ENCODE measurements at places on chromosomes 4 and X. TPM values are rescaled to one million over a fixed set of nuclear protein-coding genes. Genes with fewer than 3 reads are reported as not detected.
A peak's percentile ranks its signal among the peaks of the same experiment; 100 is the strongest.

PCYT1B gene
- total RNA-seq, result not detected

CT45A10 gene
- total RNA-seq, result not detected

DCAF4L1 gene
- 0.23 TPM for total RNA-seq

DNA sequence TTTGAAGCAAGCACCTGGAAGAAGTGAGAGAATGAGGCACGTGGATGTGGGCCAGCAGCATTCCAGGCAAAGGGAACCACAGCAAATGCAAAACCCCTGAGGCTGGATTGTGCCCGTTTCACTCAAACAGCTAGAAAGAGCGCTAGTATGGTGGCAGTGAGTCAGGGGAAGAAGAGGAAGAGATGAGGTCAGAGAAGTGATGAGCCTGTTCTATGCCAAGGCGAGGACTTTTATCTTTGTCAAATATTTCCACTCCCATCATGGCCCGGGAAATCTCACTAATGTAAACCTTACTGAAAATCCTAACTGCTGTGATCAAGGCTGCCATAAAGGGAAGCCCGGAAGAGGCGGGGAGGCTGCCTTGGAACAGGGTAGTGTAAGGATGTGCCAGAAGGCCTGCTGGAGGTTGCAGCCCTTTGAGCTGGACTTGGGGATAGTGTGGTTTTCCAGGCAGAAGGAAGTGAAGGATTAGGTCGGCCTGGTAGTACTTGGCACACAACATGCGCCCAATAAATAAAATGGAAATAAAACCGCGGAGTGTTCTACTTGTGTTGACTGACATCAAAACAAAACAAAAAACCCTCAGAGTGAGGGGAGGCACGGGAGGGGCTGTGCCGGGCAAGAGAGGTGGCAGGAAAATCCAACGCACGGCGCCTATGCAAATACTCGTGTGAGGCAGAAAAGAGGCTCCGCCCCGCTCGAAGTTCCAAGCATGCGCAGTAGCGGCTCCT lies 1.2 kb upstream of the CDK16 start:
- peak overlapping the region; percentile 48 for H3K4me3 ChIP-seq
- H3K4me1 ChIP-seq, result peaks cover 11% of the 10 kb centered on the region
- DNase-seq, result peak; percentile 68
- no peaks in the 10 kb centered on the region for H3K27me3 ChIP-seq

- H3K27ac ChIP-seq, result no peak overlapping the region
- no peaks in the 10 kb centered on the region for H3K36me3 ChIP-seq
- DNase-seq, result no peak
- H3K27me3 ChIP-seq, result no peaks in the 10 kb centered on the region
Measured at GRCh38 chr4:95058991-95059390, 301.2 kb downstream of the BMPR1B start.

- peaks cover 13% of the 10 kb centered on the region for H3K36me3 ChIP-seq
- H3K4me1 ChIP-seq, result peaks cover 61% of the 10 kb centered on the region
- peak overlapping the region; percentile 100 for H3K27ac ChIP-seq
Measured at GRCh38 chr4:142473960-142474338, 372.2 kb downstream of the INPP4B start.

- H3K36me3 ChIP-seq, result no peaks in the 10 kb centered on the region
- H3K27ac ChIP-seq, result no peak overlapping the region
- DNase-seq, result no peak
- no peak overlapping the region for H3K4me3 ChIP-seq
Measured at GRCh38 chr4:48311896-48312295, 29.4 kb upstream of the SLAIN2 start.
